ENCODE measurements at places on chromosomes 6 and 20.

DNA sequence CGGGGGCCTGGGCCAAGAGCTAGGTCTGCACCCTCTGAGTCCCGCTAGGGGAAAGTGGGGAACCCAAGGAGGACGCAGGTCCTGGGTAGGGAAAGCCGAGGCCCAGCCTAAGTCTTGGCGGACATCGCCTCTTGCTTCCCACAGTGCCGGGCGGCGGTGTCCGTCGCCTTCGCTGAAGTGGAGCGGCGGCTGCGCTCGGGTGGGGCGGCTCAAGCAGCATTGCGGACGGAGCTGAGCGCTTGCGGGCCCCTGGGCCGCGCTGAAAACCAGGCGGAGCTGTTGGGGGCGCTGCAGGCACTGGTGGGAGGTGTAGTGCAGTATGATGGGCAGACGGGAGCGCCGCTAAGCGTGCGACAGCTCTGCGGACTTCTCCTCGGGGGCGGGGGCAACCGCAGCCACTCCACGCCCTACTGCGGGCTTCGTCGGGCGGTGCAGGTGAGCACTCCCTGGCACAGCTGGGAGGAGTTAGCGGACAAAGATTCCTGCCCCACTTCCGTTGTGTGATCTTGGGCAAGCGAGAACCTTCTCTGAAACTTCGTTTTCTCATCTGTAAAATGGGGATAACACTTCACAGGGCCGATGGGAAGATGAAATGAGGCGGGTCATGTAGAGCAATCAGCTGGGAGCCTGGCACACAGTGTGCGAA lies 4.2 kb downstream of the PRSS16 start:
- no peak for DNase-seq

DNA sequence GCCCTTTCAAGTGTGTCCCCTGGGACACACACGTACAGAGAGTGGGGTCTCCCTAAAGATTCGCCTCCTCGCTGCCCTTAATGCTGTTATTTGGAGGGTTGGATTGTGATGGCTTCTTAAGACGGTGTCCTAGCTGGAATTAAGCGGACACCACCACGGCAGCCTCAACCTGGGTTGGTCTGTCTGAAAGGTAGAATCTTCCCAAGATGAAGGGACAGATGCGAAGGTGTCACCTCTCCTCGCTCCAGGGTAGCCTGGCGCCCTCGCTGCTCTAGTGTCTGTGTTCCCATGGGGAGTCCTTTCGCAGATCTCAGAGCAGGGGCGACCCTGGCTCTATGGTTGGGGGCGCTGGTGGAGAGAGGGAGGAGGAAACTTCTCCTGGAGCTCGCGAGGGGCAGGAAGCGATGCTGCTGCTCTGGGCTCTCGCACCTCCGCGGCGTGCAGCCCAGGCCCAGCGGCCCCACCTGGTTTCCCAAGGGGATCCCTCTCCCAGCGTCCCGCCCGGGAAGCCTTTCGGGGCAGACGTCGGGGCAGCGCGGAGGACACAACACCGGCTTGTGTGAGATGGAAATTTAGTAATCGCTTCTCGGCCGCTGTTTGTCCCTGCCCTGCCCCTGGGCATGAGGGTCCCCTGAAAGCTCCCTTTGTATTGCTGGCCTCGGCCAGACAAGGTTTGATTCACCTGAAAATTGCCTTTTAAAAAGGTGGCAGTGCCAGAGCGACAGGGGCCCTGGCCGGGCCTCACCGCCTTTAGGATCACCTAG lies 1.7 kb downstream of the RSPO3 start:
- DNase-seq, result no peak

DNA sequence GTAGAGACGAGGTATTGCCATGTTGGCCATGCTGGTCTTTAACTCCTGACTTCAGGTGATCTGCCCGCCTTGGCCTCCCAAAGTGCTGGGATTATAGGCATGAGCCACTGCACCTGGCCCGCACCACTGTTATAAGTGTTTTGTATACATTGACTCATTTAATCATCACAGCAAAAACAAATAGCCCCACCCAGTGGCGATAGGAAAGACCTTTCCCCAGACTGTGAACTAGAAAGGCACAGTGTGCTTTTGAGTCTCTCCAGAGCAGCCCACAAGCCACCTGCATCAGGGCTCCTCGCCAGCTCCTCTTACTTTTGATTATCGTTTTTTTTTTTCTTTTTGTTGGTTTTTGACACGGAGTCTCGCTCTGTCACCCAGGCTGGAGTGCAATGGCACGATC lies 27.9 kb upstream of the ZFP64 start:
- no peak for DNase-seq

DNA sequence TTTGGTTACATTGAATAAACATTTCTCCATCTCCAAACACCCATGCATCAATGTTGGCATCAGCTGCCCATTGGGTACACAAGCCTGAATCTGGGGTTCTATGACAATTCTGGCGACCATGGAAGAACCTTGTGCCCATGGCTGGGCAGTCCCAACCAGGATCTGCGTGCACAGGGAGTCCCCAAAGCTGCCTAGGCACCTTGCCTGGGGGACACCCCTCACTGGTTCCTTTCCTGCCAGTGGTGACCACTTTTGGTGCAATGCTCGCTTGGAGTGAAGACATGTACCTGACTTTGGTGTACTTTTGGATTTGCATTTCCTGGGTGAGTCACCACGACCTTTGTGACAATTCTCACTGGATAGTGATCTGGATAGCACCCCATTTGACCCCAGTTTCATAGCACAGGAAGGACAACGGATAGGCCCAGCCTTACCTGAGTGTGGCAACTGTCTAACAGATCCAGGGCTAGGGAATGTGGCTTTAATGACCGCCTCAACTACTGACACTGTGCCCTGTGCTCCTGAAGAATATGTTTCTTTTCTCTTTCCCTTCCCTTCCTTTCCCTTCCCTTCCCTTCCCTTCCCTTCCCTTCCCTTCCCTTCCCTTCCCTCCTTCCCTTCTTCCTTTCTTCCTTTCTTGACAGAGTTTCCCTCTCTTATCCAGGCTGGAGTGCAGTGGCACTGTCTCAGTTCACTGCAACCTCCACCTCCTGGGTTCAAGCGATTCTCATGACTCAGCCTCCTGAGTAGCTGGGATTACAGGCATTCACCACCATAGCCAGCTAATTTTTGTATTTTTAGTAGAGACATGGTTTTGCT lies 7.1 kb downstream of the SPINT3 start:
- no peak for DNase-seq

- peak; percentile 39 for DNase-seq
These were observed 50.9 kb downstream of the RPRD1B start for GRCh38 chr20:38084425-38084951.
